ENCODE measurements at places on chromosomes 1 and 21.

DNA sequence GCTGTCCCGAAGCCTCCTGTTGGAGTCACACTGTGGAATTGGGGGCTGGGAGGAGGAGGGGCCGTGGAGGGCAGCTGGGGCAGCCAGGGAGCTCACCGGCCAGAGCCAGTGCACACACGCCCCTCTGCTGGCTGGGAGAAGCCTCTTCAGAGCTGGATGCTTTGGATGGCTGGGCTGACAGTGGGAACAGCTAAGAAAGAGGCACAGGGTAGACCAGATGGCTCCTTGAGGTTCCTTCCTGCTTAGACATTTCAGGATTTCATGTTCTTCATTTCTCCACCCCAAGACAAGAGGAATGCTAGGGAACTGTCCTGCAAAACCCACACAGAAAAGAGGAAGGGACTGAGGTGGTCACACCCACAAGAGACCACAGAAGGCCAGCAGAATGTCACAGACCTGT is 254.8 kb upstream of the VAMP3 start:
- DNase-seq = peak; percentile 26

DNA sequence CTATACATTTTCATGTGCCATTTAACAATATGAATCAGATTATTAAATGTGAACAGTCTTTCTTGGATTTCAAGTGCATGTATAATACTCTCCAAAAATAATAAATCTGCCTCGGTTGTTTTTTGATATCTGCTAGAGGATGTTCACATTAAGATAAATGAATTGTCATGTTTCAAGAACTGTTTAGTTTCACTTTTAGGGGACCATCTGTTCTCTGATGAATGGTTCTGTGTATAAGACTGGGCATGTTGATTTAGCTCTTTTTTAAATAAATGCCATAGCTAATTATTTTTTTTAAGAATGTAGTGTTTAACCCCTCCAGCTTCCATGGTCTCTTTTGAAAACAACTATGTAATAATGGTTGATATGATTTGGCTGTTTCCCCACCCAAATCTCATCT is 1245.1 kb upstream of the ADGRL4 start:
- no peak for DNase-seq

DNA sequence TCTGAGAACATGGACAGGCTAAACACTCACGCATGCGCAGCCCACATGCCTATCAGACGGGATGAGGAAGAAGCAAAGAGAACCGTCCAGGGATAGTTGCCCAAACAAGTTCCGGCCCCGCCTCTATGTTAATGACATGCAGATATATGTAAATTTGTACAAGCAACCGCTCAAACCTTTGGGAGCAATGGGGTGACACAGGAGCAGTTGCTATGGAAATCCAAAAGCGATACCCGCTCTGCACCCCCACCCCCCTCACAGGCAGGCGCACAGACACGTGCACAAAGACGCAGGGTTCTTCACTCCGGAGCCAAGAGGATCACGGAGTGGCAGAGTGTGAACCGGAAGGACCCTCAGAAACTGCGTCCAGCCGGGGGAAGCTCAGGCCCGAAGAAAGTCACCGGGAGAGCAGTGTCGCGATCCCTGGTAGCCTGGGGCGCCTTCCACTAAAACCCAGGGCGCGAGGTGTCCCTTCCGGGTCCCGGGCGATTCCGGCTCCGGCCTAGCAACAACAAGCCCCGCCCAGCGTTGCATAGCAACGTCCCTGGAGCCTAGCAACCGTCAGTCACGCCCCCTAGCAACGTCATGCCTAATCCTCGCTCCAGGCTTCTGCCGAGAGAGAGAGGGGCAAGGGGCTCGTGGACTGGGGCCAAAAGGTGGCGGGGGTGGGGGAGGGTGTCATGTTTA is 24.1 kb upstream of the ADGRB2 start:
- peak; percentile 96 for DNase-seq

DNA sequence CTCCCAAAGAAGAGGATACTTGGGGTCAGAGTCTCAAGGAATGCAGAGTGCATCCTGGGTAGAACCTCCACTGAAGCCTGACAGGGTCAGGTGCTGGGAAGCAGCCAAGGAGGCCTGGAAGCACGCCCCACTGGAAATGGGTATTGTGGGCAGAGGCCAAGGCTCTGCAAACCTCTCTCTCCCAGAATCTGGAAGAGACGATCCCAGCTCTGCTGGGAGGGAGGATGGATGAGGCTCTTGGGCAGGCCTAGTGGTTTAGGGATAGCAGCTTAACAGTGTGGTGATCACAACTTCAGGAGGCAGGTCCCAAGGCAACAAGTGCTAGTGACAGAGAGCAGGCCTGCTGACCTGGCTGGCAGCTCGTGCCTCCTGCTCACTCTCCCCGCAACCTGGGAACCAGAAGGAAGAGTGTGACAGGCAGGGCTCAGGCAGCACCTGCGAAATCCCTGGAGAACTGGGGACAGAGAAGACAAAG is 641.0 kb downstream of the PLPP3 start:
- DNase-seq = no peak
